ENCODE measurements at places on chromosomes 3 and 15.

- no peak for DNase-seq
Observed at GRCh38 chr15:82048811-82049210, 3.0 kb upstream of the MEX3B start.

DNA sequence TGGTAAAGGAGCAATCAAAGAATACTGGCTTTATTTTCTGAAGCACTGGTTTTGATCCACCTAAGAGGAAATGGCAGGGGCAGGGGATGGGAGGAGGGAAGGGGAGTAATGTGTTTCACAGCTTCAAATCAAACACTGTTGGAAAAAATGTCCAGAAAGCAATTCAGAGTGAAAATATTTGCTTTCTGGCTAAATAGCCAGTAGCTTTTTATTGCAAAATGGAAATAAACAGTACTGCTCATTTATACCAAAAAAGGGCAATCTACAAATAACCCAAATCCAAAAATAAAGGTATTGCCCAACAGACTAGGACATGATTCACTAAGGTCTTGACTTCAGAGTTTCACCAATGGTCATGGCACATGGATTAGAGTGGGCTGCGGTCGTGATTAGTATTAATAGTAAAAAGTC lies 279.3 kb upstream of the THBS1 start:
- DNase-seq, result no peak

DNA sequence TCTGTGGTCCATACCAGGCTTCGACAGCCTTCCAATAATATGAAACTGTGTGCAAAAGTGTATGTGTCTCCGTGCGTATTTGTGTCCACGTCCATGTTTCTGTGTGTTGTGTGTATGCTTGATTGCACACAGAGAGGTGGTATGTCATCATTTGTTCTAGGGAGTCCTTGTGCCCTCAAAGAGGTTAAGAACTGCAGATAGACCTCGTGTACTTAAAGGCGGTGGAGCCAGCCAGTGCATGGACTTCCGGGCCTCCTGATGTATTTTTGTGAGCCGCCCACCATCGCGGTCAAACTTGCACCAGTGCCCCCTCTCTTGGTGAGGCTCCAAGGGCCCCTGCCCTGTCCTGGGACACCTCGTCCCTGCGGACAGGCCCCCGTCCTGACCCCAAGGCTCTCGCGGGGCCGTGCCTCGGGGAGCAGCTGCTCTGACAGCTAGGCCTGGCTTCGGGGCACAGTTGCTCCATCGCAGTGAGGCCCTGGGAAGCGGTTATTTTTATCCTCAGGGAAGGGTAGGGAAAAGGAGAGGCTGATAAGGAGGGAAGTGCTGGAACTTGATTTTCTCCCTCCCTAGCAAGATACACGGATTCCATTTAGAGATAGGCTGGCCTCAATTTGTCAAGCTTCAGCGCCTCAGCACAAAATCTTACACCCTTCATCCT lies 1.2 kb upstream of the RYK start:
- DNase-seq, result no peak

GRCh38 chr3:56322862-56323261 lies 145.4 kb downstream of the ERC2 start:
- DNase-seq, result no peak

- DNase-seq, result no peak
Observed at GRCh38 chr3:49600781-49601180, 46.5 kb downstream of the BSN start.

- DNase-seq, result no peak
Observed at GRCh38 chr3:32275506-32275905, 37.0 kb downstream of the CMTM8 start.

DNA sequence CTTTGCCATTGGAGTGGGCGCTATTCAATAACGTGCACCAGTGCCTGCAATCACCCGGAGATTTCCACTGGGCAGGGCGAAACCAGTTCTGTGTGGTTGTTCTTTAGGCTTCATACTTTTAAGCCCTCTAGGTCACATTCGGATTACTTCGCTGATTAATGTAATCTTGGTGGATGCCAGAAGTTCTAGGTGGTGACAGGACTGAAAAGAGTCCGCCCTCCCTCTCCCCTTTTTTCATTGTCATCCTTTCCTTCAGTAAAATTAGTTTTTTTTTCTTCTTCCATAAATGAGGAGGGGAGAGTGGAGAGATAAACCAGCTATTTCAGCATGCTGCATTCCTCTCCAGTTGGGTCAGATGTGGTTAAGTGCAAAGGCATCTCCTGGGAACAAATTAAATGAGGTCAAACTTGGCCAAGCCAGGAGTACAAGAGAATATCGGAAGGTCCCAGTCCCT lies 2.3 kb upstream of the SLC2A2 start:
- DNase-seq, result peak; percentile 76

Data from AG04450 (cell line).